ENCODE measurements at places on chromosomes 1 and 21.
A peak's percentile ranks its signal among the peaks of the same experiment; 100 is the strongest.

GRCh38 chr1:153583976-153584375 is 18.3 kb upstream of the S100A2 start:
- no peak for DNase-seq

DNA sequence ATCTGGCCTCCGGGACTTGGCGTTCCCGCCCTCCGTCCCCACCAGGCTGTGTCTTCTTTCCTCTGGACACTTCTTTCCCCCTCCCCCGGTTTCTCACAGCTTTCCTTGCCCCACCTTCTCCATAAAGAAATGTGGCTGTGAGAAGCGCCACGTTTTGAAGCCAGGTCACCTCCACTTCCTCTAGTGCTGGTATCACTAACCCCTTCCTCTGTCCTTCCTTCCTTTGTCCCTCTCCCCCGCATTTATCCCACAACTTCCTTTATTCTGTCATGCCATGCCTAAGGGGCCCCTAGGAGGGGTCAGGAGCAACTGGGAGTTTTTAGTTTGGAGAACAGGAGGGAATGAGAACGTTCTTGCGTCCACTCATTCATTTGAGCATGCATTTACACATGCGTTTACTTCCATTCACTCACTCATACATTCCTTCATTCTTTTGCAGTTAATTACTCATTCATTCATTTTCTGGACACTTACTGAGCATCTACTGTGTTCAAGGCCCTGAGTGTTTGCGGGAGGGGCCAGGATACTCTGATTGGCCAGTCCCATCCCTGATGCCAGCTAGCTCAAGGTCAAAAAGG is 5.0 kb upstream of the ACOT11 start:
- DNase-seq: no peak

- DNase-seq: no peak
Observed at GRCh38 chr1:228987286-228987685, 252.0 kb downstream of the RHOU start.

GRCh38 chr1:214842856-214843255 is 239.7 kb upstream of the KCNK2 start:
- DNase-seq: no peak

DNA sequence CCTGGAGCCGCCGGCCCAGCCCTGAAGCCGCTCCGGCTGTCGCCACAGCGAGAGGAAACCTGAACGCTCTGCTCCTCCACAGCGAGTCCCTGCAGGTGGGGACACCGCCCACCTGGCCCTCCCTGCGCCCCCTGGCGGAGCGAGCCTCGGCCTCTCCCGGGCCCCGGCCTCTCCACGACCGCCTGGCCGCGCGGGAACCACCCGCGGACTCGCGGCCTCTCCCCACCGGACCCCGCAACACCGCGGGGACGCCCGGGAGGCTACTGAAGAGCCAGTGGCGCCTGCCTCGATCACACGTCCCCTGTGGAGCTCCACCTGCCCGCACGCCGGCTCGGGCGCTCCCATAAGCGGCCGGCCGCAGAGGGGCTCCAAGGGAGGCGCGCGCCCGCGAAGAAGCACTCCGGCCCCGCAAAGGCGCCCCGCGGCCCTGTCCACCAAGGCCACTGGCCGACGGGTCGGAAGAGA is 109.6 kb downstream of the KCNN3 start:
- no peak for DNase-seq

DNA sequence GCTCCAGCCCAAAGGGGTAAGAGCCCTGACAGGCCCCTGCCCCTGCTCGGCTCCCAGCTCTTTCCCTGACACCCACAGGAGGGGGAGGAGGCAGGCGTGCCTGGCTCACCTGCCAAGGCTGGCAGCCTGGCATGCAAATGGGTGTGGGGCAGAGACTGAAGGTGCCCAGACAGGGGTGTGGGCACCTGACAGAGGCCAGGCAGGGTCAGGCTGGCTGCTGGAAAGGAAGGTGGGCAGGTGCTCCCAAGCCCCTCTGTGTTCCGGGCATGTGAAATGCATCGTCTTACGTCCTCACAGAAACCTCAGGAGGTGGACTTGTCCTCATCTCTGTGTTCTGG is 19.4 kb upstream of the CASZ1 start:
- DNase-seq: no peak

- DNase-seq: no peak
Observed at GRCh38 chr1:217407534-217408001, 223.3 kb downstream of the GPATCH2 start.

GRCh38 chr21:44578371-44579055 is 1.9 kb downstream of the KRTAP10-5 start:
- DNase-seq: peak; percentile 88

Data from vagina (tissue), 2 donors.